Iris pigment epithelial cell (primary cell): ENCODE measurements at places on chromosomes 12 and 14.

DNA sequence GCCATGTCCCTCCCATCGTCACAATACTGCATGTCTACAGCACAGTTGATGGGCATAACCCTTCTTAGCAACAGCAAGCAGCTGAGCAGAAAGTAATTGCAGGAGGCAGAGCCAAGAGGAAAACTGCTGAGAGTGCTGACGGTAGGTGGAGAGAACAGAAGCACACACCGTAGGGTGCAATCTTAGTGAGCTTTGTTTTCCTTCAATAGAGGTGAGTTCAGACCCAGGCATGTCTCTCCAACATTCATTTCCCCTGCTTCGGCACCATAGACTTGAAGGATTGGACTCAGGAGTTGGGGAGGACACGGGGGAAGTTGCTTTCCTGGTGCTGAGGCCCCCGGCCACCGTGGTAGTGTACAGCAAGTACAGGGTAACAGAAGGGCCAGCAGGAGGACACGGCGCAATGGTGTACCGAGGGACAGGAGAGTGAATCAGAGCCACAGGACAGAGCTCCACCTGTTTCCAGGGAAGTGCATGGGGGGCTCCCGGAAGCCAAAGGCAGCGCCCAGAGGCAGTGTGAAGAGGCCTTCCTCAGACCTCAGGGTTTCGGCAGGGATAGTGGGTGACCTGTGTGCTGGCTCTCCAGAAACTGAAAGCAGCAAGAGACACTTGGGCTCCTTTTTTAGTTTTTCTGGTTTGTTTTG is 36.3 kb upstream of the SINHCAF start:
- DNase-seq, result peak; percentile 2

DNA sequence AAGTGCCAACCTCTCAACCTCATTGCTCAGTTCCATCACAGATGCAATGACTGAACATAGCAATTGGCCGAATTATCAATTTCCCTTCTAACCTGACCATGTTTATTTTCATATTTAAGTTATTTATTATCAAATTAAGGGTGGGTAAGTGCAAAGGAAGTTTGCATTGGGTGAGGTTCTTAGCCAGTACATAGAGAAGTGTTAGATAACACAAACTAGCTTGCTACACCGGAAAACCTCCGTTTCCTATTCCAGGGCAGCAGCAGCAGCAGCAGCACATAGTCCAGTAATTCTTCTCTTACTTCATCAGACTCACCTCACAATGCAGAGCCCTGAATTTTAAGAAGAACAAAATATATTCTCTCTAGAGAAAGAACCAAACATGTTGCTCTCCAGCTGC is 200.5 kb upstream of the OR4E1 start:
- DNase-seq, result no peak

- DNase-seq, result no peak
Observed at GRCh38 chr12:59282999-59283398, 312.8 kb upstream of the SLC16A7 start.

DNA sequence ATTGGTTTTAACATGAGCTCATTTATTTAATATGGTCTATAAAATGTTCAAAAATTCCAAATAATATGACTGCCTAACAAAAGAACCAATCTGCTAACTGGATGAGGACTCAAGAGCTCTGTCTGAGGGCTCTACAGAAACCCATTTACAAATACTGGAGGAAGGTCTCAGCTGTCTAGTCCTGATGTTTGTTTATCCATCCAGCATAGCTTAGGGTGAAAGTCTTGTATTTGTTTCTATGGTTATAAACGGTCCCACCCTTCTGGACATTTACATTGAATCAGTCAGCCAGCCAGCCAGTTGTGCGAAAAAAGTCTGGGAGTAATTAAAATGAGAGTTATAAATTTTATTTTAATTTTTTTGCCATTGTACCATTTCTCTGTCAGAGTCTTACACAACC is 220.7 kb downstream of the BMP4 start:
- DNase-seq, result no peak

GRCh38 chr14:64440494-64440893 is 24.8 kb upstream of the AKAP5 start:
- DNase-seq, result peak; percentile 65

- no peak for DNase-seq
Observed at GRCh38 chr14:101199028-101199770, 295.7 kb upstream of the RTL1 start.

DNA sequence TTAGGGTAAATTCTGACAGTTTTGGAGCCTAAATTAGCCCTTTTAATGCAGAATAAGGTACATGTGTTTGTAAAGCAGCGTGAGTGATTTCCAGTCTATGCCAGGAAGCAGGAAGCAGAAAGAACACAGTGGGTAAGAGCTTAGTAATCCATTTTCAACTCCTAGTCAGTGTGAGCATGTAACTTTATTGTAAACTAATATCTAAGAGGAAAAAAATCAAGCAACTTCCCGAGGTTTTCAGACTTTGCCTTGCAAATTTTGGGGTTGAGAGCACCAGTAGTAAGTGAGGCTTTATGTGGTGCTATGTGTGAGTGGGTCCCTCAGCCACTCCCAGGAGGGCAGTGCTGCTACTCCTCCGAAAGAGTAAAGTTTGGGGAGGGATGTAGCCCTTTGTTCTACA is 2.9 kb downstream of the CIPC start:
- peak; percentile 26 for DNase-seq

DNA sequence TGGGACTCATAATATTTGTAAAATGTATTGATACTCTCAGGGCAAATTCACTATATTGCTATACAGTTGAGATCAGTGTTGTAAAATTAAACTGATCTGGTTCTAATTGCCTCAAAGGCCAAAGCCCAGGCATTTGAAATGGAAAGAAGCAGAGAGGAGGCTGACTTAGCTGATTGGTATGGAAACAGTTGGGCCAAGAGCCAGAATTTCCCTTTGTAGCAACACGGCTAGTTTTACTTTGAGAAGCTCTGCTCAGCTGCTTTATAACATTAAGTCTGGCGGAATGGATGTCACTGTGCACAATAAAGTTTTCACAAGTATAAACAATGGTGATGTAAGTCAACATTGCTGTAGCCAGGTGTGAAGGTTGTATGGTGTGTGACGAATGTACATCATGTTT is 186.4 kb downstream of the MSRB3 start:
- peak; percentile 95 for DNase-seq

DNA sequence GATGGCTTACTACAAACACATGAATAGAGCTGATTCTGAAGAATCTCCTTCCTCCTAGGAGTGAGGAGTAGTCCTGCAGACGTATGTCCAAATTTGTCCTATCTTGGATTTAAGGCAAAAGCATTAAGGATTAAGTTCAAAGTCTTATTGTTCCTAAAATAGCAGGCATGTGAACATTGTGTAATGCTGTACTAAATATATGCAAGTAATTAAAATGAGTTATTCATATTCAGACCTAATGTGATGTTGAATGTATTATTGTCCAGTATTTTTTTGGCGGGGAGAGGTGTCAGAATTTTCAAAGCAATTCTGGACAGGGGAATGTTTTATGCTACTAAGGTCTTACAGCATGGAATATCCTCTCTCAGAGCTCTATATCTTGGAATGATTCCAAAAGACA is 60.7 kb upstream of the STK38L start:
- no peak for DNase-seq

- no peak for DNase-seq
Observed at GRCh38 chr14:93879362-93879983, 47.7 kb upstream of the FAM181A start.

- DNase-seq, result peak; percentile 79
Observed at GRCh38 chr12:132614861-132615578, 3.6 kb upstream of the P2RX2 start.

- DNase-seq, result no peak
Observed at GRCh38 chr14:67762051-67762450, 54.3 kb downstream of the ZFYVE26 start.

DNA sequence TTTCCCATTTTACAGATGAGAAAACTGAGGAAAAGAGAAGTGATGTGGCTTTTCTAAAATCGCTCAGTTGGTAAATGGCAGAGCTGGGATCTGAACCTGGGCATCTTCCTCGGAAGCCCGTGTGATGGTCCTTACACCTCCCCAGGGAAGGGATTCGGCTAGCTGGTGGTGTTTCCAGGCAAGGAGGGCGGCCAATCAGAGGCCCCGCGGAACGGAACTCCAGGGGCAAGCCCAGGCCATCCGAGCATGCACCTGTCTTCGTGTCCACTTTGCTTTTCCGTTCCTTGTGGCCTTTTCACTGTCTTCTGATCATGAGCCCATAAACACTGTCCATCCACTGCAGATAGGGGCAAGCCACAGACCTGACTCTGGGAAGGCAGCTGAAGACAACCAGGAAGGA is 114.8 kb upstream of the TMEM132D start:
- DNase-seq, result no peak

DNA sequence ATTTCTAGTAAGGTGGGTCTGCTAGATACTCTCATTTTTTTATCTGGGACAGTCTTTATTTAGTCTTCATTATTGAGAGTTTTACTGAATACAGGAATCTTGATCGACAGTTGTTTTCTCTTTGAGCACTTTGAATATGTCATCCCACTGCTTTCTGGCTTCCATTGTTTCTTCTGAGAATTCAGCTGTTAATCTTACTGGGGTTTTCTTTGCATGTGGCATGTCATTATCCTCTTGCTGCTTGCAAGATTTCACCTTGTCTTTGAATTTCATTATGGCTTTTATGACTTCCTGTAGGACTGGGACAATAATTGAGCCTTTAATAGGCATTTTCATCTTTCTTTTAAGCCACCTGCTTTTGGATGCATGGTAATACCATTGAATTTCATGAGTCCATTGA is 46.7 kb upstream of the RD3L start:
- DNase-seq, result no peak

DNA sequence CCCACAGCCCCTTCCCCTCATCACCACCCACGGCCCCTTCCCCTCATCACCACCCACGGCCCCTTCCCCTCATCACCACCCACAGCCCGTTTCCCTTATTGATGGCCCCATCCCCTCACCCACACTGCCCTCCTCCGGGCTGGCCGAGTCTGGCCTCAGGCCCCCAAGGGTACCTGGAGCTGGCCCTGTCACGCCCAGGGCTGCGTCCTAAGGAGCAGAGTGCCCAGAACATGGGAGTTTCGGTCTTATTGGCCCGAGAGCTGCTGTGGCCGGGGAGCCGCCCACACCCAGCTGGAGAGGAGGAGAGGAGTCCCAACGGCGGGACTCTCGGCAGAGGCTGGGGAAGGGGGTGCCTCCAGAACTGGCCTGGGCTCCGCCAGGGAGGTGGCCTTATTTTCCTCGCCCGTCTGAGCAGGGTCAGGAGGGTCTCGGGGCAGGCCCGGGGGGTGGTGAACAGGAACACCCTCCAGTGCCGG is 182.3 kb downstream of the KIF26A start:
- DNase-seq, result no peak

DNA sequence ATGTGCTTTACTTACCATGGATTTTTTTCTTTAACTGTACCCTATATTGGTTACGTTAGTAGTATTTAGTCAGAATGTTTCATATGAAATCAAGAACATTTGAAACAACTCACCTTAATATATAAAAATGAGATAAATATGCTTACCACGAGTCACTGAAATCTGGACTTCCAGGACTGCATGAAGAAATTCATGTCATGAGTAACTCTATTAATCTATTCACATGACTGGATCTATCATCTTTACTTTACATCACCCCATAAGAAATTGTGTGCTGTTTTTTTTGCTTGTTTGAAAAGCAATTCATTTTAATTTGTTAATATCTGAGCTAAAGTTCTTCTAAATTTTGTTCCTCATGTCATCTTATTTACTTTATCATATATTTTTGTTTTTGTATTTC is 5.2 kb downstream of the EPYC start:
- DNase-seq, result peak; percentile 43

- DNase-seq, result no peak
Observed at GRCh38 chr14:68774771-68775613, 17.9 kb downstream of the ZFP36L1 start.

GRCh38 chr12:6771091-6771495 is 1.2 kb upstream of the LAG3 start:
- DNase-seq, result no peak

DNA sequence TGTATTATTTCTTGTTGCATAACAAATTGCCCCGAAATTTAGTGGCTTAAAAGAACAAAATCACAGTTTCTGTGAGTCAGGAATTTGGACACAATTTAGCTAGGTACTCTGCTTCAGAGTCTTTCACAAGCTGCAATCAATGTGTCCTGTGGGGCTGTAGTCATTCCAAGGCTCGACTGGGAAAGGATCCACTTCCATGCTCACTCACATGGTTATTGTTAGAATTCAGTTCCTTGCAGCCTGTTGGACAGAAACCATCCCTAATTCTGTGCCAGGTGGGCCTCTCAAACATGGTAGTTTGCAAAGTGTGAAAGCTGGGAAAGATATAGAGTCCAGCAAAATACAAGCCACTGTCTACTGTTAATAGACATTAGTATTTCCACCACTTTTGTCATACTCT is 59.7 kb upstream of the ARID2 start:
- DNase-seq, result no peak

DNA sequence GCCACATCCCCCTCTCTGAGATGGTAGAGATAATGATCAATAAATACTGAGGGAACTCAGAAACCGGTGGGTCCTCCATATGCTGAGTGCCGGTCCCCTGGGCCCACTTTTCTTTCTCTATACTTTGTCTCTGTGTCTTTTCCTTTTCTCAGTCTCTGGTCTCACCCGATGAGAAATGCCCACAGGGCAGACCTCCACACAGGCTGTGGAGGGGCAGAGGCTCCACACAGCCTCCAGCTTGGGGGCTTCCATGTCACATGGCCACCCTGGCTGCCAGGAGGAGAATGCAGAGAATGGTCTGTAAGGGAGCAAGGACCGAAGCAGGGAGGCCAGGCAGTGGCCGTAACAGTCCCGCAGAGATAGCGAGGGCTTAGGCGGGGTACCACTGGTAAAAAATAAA is 105.9 kb downstream of the NTF3 start:
- no peak for DNase-seq

GRCh38 chr12:114692186-114693058 is 8.4 kb upstream of the TBX3 start:
- DNase-seq, result no peak

GRCh38 chr12:82414044-82414443 is 55.7 kb downstream of the METTL25 start:
- DNase-seq, result peak; percentile 7

- peak; percentile 72 for DNase-seq
Observed at GRCh38 chr12:116015525-116015924, 262.0 kb downstream of the MED13L start.

GRCh38 chr14:88533064-88533602 is 21.7 kb downstream of the PTPN21 start:
- peak; percentile 46 for DNase-seq

- no peak for DNase-seq
Observed at GRCh38 chr14:105882626-105883025, 356.2 kb downstream of the TMEM121 start.

- DNase-seq, result no peak
Observed at GRCh38 chr12:5213990-5214389, 170.3 kb downstream of the KCNA5 start.

DNA sequence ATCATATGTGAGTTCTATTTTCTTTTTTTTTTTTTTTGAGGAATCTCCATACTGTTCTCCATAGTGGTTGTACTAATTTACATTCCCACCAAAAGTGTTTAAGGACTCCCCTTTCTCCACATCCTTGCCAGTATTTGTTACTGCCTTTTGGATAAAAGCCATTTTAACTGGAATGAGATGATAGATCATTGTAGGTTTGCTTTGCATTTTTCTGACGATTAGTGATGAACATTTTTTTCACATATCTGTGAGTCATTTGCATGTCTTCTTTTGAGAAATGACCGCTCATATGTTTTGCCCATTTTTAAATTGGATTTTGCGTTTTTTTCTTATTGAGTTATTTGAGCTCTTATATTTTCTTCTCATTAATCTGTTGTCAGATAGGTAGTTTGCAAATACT is 394.8 kb downstream of the LRFN5 start:
- DNase-seq, result peak; percentile 16

GRCh38 chr14:92460916-92461579 is 52.5 kb upstream of the RIN3 start:
- DNase-seq, result peak; percentile 80

GRCh38 chr14:55482936-55483605 is 42.7 kb upstream of the TBPL2 start:
- DNase-seq, result no peak
